Hematopoietic multipotent progenitor cell treated with erythropoietin and hydrocortisone succinate and interleukin-3 and kit ligand, for 4 days (in vitro differentiated cells): ENCODE measurements at places on chromosomes 7 and 10.
A peak's percentile ranks its signal among the peaks of the same experiment; 100 is the strongest.

GRCh38 chr10:513393-513792 lies 176.1 kb downstream of the DIP2C start:
- DNase-seq = no peak

DNA sequence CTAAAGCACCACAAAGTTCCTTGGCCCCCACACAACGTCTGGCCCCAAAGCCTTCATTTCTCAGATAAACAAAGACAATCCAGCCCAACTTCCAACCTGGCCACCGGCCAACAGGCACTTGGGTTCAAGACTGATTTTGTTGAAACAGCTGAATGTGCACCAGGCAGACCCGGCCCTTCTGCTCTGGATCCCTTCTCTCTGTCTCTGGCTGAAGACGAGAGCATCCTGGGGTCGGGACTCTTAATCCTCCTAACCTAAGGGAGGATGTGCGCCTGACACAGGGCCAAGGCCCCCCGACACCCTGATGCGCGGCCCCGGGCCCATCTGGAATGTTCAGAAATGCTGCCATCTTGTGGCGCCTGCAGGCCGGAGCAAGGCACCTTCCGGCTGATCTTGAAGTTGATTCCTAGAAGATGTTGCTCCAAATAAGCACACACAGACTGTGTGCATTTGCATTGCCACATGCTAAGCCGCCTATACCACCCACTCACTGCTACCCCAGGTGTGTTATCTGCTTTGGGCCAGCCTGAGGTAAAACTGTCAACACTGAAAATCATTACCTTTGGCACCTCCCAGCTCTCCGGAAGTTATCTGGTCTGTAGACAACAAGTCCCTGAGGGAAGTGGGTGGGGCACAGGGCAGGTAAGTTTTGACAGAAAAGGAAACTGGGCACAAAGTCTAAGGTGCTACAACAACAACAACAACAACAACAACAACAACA lies 98.4 kb upstream of the HABP2 start:
- DNase-seq = peak; percentile 61

DNA sequence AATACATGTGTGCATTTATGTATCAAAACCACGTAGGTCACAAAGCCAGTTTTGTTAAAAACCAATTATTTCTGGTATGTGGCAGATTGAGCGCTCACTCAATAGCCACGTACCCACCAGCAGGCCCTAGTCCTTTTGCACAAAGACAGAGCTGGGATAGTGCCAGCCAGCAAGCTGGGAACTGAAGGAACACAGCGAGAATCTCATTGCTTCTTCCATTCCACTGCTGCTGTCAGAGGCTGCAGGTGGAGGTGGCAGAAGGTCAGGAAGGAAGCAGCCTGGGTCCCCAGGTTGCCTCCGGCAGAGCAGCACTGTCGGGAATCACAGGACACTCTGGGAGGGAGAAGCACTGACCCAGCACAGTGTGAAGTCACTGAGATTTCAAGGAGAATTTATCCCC lies 385.5 kb upstream of the PFKP start:
- DNase-seq = no peak

DNA sequence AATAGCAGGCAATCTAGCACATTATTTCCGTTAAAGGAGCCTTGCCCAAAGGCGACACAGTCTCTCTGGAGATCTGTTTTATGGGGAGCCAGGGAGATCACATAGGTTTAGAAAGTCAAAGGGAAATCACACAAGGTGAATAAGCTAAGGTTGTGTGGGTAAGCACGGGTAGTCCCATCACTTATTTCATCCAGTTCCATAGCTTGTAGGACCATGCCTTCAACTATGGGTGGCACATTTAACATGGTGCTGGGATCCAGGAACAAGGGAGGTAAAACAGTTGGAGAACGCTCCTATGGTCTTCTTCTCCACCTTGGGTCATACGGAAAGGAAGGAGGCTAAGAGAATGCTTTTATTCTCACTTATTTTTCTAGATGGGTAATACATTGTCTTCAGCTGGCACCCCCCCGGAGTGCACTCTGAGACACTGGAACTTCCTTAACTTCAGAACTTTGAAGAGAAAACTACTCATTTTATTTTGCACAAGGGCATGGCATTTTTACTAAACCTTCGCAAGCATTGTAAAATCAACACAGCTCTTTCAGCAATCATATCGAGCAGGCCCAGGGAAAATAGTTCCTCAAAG lies 435.4 kb downstream of the KIF20B start:
- DNase-seq = peak; percentile 5

DNA sequence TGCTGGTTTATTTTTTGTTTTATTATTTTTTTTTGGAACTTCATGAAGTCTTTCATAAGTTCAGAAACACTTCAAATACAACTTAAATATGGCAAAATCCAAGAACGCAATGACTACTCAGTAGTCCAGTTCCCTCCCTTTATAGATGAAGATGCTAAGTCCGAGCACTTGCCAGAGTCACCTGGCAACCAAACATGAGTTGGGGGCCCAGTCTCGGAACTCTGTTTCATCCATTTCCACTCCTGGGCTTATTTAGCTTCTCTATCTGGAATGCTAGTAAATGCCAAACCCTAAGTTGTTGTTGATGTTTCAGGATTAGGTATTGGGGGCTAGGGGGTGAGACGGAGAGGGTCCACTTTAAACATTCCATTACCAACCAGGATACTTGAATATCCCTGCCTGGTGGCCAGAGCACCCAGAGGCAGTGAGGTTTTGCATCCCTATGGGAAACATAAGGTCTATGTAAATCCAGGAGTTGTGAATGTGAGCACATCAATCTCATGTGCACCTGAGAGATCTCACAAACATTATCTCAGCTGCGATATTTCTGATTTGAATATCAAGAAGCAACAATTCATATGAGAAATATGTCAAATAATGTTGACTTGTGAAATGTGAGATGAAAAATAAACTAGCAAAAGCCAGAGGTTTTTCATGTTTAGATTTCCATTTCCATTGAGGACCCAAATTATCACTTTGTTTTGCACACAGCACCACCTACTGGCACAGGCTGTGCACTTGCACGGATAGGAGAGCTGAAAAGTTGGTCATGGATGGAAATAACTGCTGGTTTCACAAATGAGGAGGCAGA lies 129.3 kb downstream of the PKD1L1 start:
- peak; percentile 81 for DNase-seq

DNA sequence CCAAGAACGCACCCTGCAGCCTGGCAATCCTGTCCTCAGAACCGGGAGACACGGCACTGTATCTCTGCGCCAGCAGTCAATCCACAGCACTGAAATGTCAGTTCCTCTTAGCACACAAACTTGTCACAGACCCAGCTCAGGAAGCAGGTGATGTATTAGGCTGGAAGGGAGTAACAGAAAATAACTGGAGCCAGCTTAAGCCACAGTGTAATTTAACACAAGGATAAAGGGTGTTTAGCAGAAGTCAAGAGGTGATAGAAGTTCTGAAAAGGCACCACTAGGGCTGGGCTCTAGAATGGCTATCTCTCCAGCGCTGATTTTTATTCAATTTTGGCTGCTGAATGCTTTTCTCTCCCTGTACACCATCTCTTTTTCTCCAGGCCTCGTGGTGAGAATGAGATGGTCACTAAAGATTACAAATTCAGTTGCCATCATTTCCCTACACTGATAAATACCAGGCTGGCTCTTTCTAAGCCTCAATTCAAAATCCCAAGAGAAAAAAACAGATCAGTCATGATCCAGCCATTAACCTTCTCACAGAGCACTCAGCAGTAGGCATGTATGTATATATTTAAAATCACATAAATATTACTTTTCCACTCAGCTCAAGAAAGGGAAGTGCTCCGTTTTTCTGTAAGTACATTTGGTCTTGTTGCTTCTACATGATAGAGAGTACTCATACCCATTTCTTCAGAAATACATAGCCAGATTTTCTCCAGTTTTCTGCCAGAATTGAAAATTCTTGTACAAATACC lies 102.7 kb upstream of the PRSS1 start:
- peak; percentile 76 for DNase-seq

DNA sequence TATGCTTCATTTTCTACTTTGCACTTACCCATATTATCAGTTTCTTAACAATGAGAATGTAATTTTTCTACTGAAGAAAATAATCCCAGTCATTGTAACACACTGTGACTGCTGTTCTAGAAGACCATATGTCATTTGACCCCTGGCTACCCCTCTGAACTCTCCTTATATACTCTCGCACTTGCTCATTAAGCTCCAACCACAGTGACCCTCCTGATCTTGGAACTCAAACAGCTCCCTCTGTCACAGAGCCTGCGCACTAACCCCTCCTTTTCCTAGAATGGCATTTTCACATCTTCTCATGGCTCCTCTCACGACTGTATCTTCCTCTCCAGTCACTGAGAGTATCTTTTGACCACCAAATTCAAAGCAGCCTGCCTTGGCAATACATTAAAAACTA lies 169.7 kb downstream of the CACNA2D1 start:
- DNase-seq = no peak

- peak; percentile 47 for DNase-seq
These were observed 9.2 kb upstream of the ATXN7L1 start for GRCh38 chr7:105885387-105886111.

- no peak for DNase-seq
These were observed 22.6 kb upstream of the SIRT1 start for GRCh38 chr10:67861750-67862432.

DNA sequence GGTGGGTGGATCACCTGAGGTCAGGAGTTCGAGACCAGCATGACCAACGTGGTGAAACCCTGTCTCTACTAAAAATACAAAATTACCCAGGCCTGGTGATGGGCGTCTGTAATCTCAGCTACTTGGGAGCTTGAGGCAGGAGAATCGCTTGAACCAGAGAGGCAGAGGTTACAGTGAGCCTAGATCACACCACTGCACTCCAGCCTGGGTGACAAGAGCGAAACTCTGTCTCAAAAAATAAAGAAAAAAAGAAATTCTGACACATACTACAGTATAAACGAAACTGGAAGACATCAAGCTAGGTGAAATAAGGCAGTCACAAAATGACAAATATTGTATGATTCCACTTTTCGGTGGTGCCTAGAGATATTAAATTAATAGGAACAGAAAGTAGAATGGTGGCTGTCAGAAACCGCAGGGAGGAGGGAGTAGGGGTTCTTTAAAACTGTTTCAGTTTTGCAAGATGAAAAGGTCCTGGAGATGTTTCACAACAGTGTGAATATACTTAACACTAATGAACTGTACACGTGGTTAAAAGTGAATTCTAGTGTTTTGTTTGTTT lies 23.2 kb downstream of the PILRA start:
- peak; percentile 46 for DNase-seq

DNA sequence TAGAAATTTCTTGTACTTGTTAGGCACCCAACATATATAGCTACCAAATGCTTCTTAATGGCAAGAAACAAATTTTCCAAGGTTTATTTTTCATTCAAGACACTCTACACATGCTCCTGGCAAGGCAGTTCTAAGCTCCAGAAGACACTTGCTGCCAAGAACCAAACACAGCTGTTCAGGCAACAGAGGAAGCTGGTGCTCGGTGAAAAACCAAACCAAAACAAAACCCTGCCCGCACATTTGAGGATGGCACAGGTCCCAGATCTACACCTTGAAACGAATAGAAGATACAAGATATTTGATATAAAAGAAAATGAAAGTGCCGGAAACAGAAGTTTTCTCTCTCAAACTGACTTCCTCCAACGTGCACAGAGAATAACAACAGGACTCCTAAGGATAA lies 4.9 kb upstream of the DNTT start:
- peak; percentile 44 for DNase-seq

DNA sequence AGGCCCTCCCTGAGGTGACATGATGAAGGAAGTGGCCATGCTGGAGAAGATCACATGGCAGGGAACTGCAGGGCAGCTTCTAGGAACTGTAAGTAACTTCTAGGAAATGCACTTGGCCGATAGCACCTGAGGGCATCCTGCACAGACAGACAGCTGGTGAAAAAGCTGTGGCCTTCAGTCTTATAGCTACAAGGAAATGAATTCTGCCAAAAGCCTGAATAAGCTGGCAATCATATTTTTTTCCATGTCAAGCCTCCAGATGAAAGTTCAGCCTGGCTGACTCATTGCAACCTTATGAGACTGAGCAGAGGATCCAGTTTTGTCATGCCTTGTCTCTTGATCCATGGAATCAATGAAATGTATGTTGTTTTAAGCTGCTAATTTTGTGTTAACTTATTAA lies 91.1 kb upstream of the CACNA2D1 start:
- no peak for DNase-seq

DNA sequence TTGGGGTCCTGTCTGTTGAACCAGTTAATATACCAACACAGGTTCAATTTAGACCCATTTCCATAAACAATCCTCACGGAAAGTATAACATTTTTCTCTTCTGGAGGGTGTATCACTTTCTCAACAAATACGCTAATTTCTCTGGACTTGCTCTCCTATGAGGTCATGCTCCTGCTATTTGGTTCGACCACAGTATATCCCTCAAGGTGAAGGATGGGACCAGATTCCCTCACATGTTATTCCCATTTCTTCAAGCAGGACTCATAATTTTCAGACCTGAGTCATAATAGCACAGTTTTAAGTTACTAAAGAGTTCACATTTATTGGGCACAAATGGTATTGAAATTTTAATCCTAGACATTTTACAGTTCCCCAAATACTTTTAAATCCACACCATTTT lies 57.2 kb downstream of the ADAM12 start:
- DNase-seq = no peak

- peak; percentile 85 for DNase-seq
These were observed 4.3 kb upstream of the KCNMA1 start for GRCh38 chr10:77641788-77642397.

GRCh38 chr7:147161405-147161804 lies 1044.8 kb downstream of the CNTNAP2 start:
- DNase-seq = no peak

- no peak for DNase-seq
These were observed 181.4 kb downstream of the SUGCT start for GRCh38 chr7:40316176-40316575.

DNA sequence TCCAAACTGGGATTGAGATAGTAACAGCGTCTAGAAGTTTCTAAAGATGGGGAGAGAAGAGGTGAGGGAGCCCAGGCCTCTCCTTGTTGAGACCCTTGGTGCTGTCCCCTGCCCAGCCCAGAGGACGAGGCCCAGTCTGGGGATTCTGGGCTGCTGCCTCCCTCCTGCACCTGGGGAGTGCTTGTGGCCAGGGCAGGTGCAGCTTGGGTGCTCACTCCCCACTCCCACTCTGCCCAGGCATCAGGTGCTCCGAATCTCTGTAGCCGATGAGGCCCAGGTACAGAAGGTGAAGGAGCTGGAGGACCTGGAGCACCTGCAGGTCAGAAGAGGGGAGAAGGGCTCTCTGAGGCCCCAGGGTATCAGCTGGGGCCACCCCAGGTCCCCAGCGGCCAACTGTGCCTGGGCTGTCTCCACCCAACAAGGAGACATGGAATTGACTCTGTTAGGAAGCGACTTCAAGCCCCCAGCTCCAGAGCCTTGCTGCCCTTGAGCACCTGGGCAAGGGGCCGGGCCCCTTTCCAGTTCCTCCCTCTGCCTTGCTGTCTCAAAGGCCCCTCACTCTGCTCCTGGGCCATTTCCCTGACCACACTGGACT lies 664 bp downstream of the CPA1 start:
- no peak for DNase-seq
